ENCODE measurements at places on chromosomes 3 and 15.

- no peak for DNase-seq
Observed at GRCh38 chr3:131031660-131032059, 5.0 kb downstream of the NEK11 start.

DNA sequence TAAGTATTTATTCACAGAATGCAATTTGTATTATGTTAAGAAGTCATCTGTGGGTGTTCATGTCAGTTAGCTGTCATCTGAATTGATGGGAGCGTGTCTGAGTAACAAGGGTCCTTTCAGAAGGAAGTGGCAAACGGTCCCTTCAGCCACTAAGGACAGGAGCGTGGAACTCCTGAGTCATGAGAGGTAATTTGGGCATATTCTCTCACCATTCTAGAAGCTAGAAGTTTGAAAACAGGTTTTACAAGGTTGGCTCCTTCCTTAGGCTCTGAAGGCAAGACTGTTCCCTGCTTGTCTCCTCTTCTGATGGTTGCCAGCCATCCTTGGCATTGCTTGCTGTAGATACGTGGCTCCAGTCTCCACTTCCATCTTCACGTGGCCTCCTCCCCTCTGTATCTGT lies 19.7 kb downstream of the ABHD2 start:
- DNase-seq = no peak

GRCh38 chr15:88653200-88654064 lies 14.6 kb downstream of the ISG20 start:
- no peak for DNase-seq

- DNase-seq = no peak
Observed at GRCh38 chr3:106381286-106381938, 512.6 kb upstream of the CBLB start.

- no peak for DNase-seq
Observed at GRCh38 chr3:152843955-152844354, 9.0 kb downstream of the P2RY1 start.

DNA sequence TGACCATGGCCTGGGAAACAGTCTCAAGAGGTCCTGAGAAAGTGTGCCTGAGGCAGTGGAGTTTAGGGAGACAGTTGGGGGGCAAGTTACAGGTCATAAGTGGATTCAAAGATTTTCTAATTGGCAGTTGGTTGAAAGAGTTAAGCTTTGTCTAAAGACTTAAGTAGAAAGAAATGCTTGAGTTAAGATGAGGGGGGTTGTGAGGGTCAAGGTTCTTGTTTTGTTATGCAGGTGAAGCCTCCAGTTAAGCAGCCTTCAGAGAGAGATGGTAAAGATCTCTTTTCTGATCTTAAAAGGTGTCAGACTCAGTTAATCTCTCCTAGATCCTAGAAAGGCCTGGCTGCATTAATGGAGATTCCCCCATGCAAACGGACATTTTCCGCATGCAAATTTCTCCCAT lies 356.3 kb upstream of the C2CD4B start:
- no peak for DNase-seq

DNA sequence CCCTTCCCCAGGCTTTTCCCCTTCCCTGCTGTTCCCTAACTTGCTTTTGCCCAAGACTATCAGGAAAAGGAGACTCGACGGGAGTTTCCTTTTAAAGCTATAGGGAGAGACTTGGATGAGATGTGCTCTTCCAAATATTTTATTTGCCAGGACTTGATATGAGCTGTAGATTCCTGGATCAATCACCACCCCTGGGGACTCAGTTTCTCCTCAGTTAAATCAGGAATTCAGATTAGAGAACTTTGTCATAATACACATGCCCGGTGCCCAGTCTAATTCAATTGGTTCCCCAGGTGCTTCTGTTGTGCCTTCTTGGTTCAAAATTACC lies 46.6 kb downstream of the SMAD6 start:
- DNase-seq = no peak

DNA sequence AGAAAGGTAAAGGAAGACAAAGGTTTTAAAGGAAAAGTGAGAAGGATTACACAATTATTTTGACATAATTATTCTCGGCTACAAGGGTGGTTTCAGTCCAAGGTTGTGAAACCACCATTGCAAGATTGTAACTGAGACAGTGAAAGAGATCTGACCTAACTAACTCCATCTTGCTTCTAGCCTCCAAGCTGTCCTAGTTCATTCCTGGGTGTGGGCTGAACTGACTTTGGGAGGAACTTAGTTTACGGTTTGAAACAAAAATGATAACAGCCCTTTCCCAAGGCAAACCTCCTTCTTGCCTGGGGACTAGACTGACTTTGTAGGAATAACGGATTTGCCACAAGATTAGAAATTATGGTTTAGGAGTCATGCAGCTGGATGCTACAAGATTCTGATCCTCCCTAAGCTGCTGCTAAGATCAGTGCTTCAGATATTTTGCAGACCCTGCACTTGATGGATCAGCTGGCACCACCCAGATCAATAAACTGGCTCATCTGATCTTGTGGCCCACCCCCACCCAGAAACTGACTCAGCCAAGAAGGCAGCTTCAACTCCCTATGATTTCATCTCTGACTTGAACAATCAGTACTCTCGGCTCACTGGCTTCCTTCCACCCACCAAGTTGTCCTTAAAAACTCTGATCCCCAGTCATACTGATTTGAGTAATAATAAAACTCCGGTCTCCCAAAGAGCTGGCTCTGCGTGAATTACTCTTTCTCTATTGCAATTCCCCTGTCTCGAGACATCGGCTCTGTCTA lies 57.7 kb upstream of the AADACL2 start:
- DNase-seq = no peak

Data from T-helper 9 cell (primary cell).